NCI-H2227 treated with DMSO at 0.1 percent for 48 hours (cell line): ENCODE measurements at places on chromosomes 6 and 20.

GRCh38 chr6:157240059-157240959 is 83.0 kb downstream of the TMEM242 start:
- DNase-seq: no peak

DNA sequence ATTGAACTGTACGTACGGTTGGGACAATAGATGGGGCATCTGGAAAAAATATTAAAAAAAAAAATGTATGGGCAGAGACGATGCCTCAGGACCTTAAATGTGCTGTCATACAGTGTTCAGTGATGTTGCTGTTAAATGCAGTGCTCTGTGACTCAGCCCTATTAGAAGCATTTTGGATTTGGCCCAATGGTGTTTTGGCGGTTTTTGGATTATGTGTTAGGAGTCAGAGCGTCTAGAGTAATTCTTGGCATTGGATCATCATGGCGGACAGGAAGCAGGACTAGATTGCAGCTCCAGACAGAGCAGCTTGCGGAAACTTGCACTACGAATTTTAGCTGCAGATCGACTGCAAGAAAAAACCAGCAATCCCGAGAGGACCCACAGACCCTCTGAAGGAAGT is 280.0 kb downstream of the SOX4 start:
- DNase-seq: no peak

DNA sequence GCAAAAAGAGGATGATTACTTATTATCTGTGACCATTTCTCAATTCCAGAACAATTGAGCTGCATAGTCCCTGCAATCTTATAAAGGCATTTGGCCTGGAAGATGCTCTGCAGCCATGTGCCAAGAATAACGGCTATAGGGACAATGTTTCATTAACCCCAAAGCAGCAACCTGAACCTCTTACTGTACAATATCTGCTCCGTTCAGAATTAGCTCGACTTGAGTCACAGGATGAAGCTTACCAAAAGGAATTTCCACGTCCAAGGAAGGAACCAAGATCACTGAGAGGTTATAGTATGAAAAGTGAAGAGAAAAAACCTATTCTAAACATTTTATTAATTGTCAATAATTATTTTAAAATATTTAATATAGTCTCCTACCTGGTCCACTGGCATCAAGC is 167.3 kb upstream of the GMDS start:
- no peak for DNase-seq

GRCh38 chr20:41248368-41249024 is 69.0 kb downstream of the ZHX3 start:
- no peak for DNase-seq

- peak; percentile 96 for DNase-seq
These were observed at the start of gene SYCP2 for GRCh38 chr20:59933296-59933848. Gene SYCP2, minus strand, starts transcription at chr20:59933637. Its CDS starts 11,224 bp downstream, at chr20:59922413.

GRCh38 chr6:91865889-91866288 is 1279.0 kb upstream of the MAP3K7 start:
- DNase-seq: no peak

GRCh38 chr6:138600726-138601125 is 101.4 kb upstream of the NHSL1 start:
- DNase-seq: no peak

DNA sequence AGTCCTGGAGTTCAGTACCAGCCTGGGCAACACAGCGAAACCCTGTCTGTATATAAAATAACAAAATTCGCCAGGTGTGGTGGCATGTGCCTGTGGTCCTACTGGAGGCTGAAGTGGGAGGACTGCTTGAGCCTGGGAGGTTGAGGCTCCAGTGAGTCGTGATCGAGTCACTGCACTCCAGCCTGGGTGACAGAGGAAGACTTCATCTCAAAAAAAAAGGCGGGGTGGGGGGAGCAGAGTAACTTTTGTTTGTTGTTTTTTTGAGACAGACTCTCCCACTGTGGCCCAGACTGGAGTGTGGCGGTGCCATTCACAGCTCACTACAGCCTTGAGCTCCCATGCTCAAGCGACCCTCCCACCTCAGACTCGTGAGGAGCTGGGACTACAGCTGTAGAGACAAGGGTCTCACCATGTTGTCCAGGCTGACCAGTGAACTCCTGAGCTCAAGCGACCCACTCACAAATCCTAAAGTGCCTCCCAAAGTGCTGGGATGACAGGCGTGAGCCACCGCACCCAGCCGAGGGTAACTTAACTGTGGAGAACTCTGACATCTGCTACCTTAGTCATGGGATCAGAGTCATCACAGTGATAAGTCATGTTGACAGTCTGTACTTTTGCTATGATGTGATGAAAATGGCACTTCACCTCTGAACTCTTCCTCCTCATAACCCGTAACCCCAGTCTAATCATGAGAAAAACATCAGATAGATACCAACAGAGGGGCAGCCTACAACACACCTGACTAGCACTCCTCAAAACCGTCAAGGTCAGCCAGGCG is 16.5 kb downstream of the PEDS1 start:
- no peak for DNase-seq

- no peak for DNase-seq
These were observed 4.4 kb downstream of the LY86 start for GRCh38 chr6:6592826-6593475.

- no peak for DNase-seq
These were observed 27.1 kb downstream of the PPP1R3G start for GRCh38 chr6:5112066-5112799.

DNA sequence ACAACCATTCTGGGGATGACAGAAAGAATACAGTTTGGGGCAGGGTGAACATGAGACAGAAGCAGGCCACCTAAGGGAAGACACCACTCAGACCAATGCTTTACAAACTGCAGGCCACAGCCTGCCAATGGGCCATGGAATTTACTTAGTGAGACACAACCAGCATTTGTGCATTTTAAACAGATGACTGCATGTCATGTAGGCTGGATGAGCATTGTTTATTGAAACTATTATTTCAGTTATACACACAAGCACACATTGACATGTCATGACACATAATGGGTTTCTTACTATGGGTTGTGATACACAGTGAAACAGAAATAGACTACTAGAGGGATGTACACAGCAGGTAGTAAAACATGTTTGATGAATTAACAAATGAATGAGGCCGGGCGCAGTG is 8.0 kb downstream of the PGM3 start:
- no peak for DNase-seq
